ENCODE measurements at places on chromosomes 2 and 18. TPM values are rescaled to one million over a fixed set of nuclear protein-coding genes. Genes with fewer than 3 reads are reported as not detected.

Gene THAP4
- total RNA-seq, result 37.7 TPM

Gene ACTG2
- total RNA-seq, result 4.4 TPM

Gene KHK
- total RNA-seq, result 7.1 TPM

Gene DAPL1
- total RNA-seq, result not detected

Gene FIGLA
- 0.89 TPM for total RNA-seq

Gene FBLN7
- total RNA-seq, result 2.3 TPM

Gene DLGAP1
- 0.98 TPM for total RNA-seq

Gene MAP3K19
- 0.09 TPM for total RNA-seq

Gene FBXO48
- 2.1 TPM for total RNA-seq

Gene ASB18
- total RNA-seq, result not detected

Gene ALK
- 0.18 TPM for total RNA-seq

Gene MOGAT1
- 0.45 TPM for total RNA-seq

Measured in sciatic nerve (tissue), 2 donors.